ENCODE measurements at places on chromosomes 16 and 17.
A peak's percentile ranks its signal among the peaks of the same experiment; 100 is the strongest.

DNA sequence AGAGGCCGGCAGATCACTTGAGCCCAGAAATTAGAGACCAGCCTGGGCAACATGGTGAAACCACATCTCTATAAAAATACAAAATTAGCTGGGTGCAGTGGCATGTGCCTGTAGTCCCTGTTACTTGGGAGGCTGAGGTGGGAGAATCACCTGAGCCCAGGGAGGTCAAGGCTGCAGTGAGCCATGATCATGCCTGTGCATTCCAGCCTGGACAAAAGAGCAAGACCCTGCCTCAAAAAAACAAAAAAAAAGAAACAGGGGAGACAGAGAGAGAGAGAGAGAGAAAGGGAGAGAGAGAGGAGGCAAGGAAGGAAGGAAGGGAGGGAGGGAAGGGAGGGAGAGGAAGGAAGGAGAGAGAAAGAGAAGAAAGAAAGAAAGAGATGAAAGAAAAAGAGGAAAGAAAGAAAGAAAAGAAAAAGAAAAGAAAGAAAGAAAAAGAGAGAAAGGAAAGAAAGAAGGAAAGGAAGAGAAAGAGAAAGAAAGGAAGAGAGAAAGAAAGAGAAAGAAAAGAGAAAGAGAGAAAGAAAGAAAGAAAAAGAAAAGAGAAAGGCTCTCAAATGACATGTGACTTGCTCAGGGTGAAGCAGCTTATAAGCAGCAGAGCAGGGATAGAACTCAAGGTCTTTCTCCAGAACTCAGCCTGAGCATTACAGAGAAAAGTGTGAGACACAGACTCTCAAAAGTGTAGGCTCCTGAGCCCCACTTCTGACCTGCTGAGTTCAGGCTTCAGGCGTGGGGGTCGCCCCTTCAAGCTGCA is 15.5 kb downstream of the CX3CL1 start:
- DNase-seq, result no peak

DNA sequence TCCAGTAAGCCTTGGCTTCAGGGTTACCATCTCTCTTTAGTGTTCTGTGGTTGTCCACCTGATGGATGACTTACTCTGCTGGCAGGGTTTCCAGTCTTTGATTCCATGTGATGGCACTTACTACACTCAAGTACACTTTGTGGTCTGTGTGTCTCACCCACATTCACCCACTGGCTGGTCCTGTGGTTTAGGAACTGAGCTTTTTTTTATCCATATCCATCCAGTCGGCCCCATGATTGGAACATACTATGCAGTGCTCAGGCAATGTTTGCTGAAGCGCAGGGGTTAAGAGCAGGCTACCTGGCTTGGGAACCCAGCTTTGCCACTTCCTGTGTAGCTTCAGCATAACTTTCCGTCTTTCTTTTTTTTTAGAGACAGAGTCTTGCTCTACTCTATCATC is 2.8 kb upstream of the FUS start:
- DNase-seq, result peak; percentile 19

- no peak for DNase-seq
These were observed 4.9 kb downstream of the ASGR2 start for GRCh38 chr17:7109461-7110322.

GRCh38 chr17:43591779-43592562 is 45.8 kb upstream of the ETV4 start:
- DNase-seq, result no peak

DNA sequence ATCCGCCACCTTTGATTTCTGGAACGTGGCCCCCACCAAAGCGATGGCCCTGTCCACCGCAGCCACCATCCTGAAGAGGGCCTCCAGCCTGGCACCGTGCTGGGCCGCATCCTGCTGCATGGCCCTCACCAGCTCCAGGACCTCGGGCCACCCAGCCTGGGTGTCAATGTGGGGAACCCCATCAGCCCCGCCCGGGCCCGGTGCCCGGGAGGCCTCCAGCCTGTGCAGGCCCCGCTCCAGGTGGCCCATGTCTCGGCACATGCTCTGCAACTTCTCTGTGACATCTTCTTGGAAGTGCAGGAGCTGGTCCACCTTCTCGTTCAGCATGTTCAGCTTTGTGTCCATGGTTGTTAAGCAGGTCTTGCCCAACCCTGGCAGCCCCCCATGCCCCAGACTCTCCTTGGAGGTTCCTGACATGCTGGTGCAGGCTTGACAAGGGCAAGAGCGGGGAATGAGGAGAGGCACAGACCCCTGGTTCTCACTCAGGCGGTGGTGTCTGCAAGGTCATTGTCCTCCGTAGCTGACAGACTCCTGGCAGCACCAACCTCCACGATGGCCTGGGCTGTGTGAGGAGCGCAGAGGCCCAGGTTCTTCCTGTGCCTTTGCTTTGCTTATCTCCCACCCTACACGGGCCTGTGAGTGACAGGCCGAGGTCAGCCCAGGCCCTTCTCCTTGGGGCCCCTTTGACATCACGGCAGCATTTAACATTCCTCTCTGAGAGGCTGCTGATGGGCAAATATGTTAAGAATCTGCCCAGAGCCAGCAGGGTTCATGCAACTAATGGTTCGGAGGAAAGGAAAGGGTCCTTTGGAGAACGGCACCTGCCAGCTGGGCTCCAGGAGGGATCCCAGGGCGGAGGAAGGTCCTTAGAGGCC is at the start of gene MYLK3:
TSS of gene MYLK3 (minus strand) at position 568 of the 875 bp plus-strand sequence. CDS start at position 417, 151 bp downstream.
- no peak for DNase-seq

DNA sequence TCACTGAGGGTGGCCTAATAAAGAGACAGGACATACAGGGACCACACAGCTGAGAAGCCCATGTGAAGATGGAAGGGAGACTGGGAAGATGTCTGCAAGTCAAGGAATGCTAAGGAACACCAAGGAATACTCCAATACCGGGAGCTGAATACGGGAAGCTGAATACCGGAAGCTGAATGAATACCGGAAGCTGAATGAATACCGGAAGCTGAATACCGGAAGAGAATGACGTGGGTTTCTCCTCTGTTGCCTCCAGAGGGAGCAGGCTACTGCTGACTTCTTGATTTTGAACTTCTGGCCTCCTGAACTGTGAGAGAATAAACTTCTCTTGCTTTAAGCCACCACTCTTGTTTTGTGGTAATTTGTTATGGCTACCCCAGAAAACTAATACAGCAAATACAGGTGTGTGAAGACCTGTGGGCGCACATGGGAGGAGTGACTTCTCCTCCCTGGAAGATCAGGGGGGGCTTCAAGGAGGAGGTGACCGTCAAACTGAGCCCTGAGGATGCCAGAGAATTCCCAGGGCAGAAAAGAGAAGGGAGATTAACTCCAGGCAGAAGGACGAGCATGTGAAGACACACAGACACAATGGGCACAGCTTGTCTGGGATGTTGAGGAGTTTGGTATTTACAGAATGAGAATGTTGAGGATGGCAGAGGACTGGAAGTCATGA is 259.9 kb downstream of the IRF8 start:
- DNase-seq, result no peak

GRCh38 chr17:83005639-83006038 is 73.8 kb upstream of the METRNL start:
- no peak for DNase-seq

- DNase-seq, result no peak
These were observed 3.5 kb downstream of the GRB2 start for GRCh38 chr17:75402026-75402425.

GRCh38 chr16:24116046-24116776 is 139.9 kb upstream of the CACNG3 start:
- DNase-seq, result no peak

GRCh38 chr17:78125138-78125913 is 3.2 kb downstream of the TMC6 start:
- peak; percentile 51 for DNase-seq
